IPS DF 6.9 (cell line): ENCODE measurements at places on chromosomes 5 and 9.

GRCh38 chr5:172399826-172400225, 54.5 kb downstream of the SH3PXD2B start:
- H3K36me3 ChIP-seq: peaks cover 3% of the 10 kb centered on the region; the same call in 1 of the 2 replicates
- no peak for DNase-seq
- H3K4me1 ChIP-seq: peaks cover 5% of the 10 kb centered on the region
- no peak overlapping the region for H3K4me3 ChIP-seq
- no peak overlapping the region for H3K27ac ChIP-seq

GRCh38 chr5:73763300-73764032, 137.5 kb downstream of the ARHGEF28 start:
- H3K4me1 ChIP-seq: no peaks in the 10 kb centered on the region
- no peaks in the 10 kb centered on the region; the same call in 1 of the 2 replicates for H3K27me3 ChIP-seq
- no peak overlapping the region for H3K27ac ChIP-seq
- no peak for DNase-seq
- H3K36me3 ChIP-seq: no peaks in the 10 kb centered on the region
- H3K4me3 ChIP-seq: no peak overlapping the region

DNA sequence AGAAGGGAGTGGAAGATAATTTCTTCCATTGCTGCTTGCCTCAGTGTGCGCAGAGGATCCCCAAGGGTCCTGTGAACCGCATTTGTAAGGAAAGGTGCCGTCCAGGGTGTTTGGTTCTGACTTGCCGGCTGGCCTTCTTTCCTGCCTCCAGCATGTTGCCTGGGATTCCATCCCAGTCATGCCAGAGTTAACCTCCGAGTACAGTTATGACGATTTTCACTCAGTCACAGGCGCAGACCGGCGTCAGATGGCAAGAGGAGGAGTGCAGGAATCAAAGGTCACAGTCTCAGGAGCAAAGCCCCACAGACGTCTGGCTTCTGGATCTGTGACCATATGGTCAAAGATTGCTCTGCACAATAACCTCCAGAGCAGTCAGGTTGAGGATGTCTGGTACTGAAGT, 5.9 kb upstream of the GADD45G start:
- H3K4me3 ChIP-seq: no peak overlapping the region
- no peaks in the 10 kb centered on the region for H3K4me1 ChIP-seq
- H3K36me3 ChIP-seq: no peaks in the 10 kb centered on the region
- no peaks in the 10 kb centered on the region for H3K27me3 ChIP-seq
- no peak overlapping the region for H3K27ac ChIP-seq
- no peak for DNase-seq

- H3K36me3 ChIP-seq: no peaks in the 10 kb centered on the region
- no peaks in the 10 kb centered on the region for H3K27me3 ChIP-seq
- no peak overlapping the region for H3K27ac ChIP-seq
- no peaks in the 10 kb centered on the region for H3K4me1 ChIP-seq
- no peak for DNase-seq
- no peak overlapping the region for H3K4me3 ChIP-seq
Measured at GRCh38 chr9:72675586-72675985, 154.2 kb downstream of the TMC1 start.

- DNase-seq: no peak
- no peaks in the 10 kb centered on the region for H3K4me1 ChIP-seq
- no peak overlapping the region for H3K4me3 ChIP-seq
- H3K27me3 ChIP-seq: no peaks in the 10 kb centered on the region
Measured at GRCh38 chr5:131536211-131536826, 98.7 kb downstream of the RAPGEF6 start.

- no peak for DNase-seq
- H3K4me1 ChIP-seq: no peaks in the 10 kb centered on the region
- H3K27ac ChIP-seq: no peak overlapping the region
- no peaks in the 10 kb centered on the region for H3K36me3 ChIP-seq
- no peak overlapping the region for H3K4me3 ChIP-seq
Measured at GRCh38 chr5:76180814-76181805, 97.9 kb downstream of the SV2C start.

DNA sequence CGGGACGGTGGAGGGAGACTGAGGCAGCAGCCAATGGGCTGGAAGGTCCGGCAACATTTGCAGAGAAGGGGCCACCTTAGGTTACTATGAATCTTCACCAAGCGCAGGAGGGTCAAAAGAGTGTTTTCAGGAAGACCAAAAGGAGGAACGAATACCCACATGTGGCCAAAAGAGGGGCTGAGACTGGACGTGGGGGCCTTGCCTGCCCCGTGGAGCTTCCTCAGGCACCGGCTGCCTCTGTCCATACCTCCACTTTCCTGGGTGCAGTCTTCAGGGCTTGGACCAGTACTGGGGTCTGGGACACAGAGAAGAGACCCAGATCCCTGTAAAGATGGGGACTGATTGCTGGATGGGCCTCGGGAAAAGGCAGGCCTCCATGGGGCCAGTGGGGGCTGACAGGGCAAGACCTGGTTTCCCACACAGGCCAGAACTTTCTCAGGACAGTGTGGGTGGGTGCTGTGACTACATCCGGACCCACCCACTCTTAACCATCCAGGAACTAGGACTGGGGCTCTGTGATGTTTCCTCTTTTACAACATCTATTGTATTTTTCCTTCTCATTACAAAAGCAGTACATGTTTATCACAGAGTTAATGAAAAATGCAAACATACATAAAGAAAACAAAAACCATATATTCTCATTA, 294.7 kb downstream of the ZSWIM6 start:
- H3K36me3 ChIP-seq: no peaks in the 10 kb centered on the region
- no peak for DNase-seq
- H3K27me3 ChIP-seq: no peaks in the 10 kb centered on the region
- no peak overlapping the region; the same call in 1 of the 2 replicates for H3K4me3 ChIP-seq

- H3K4me3 ChIP-seq: no peak overlapping the region
- no peak overlapping the region for H3K27ac ChIP-seq
- no peaks in the 10 kb centered on the region for H3K4me1 ChIP-seq
Measured at GRCh38 chr9:91275655-91276054, 86.1 kb downstream of the AUH start.

GRCh38 chr5:94024101-94024500, 282.7 kb upstream of the POU5F2 start:
- H3K27ac ChIP-seq: no peak overlapping the region
- no peak for DNase-seq
- no peaks in the 10 kb centered on the region for H3K4me1 ChIP-seq
- no peaks in the 10 kb centered on the region for H3K27me3 ChIP-seq
- no peaks in the 10 kb centered on the region for H3K36me3 ChIP-seq
- H3K4me3 ChIP-seq: no peak overlapping the region

- DNase-seq: no peak
- H3K36me3 ChIP-seq: no peaks in the 10 kb centered on the region
- H3K4me1 ChIP-seq: no peaks in the 10 kb centered on the region
- no peak overlapping the region for H3K27ac ChIP-seq
- H3K27me3 ChIP-seq: no peaks in the 10 kb centered on the region; the same call in 1 of the 2 replicates
Measured at GRCh38 chr5:114360357-114360756, 1.5 kb upstream of the KCNN2 start.

DNA sequence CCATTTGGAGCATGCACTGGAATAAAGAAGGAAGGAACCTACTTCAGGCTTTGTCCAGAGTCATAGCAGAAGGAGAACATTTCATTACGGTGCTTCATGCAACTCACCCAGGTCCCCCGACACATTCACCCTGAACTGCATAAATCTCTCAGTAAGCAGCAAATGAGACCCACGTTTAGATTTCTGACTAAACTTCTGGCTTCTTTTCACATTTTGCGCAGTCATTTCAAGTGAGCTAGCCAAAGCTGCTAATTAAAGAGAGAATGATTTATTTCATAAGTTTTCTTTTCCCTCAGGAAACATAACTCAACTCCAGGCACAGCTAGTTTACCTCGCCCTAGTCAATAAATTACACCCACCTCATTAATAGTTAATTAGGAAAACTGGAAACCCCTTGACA, 88.6 kb upstream of the GAS1 start:
- no peaks in the 10 kb centered on the region for H3K36me3 ChIP-seq
- DNase-seq: no peak
- H3K4me1 ChIP-seq: no peaks in the 10 kb centered on the region
- no peak overlapping the region for H3K4me3 ChIP-seq
- no peaks in the 10 kb centered on the region for H3K27me3 ChIP-seq

- no peak for DNase-seq
- no peak overlapping the region for H3K4me3 ChIP-seq
- no peak overlapping the region for H3K27ac ChIP-seq
- peaks cover 2% of the 10 kb centered on the region; the same call in 1 of the 2 replicates for H3K4me1 ChIP-seq
Measured at GRCh38 chr9:126939821-126940221, 25.2 kb downstream of the RALGPS1 start.

DNA sequence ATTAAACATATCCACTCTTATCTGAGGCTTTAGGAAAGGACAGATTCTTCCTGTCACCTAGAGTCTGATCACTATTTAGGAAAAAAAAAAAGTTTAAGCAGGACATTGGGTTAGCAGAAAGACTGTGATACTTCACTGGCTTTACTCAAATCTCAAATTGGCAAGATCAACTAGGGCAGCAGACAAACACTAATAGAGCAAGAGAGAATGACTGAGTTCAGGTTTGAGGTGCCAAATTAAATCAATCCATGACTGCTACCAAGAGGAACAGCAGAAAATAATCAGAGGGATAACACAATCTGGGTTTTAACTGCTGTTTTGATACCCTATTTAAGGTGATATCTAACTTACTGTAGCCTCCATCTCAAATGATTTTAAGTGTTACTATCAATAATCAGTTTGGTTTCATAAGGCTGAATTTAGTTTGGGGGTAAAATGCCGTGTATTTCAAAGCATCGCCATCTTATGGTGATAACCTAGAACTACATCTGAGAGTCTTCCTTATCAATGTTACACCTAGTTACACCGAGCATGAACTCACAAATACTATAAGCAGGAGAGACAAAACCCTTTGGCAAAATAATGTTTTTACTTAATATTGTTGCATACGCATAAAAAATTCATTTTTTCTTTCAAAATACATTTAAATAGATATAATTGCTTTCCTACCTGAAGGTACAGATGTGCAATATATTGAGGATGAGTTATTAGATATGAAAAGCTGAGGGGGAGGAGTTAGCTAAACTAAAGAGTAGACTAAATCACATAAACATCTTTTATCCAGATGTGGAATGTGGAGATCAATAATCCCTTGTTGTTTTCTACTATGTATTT, 286.4 kb upstream of the CDH12 start:
- H3K4me1 ChIP-seq: no peaks in the 10 kb centered on the region
- no peaks in the 10 kb centered on the region for H3K36me3 ChIP-seq
- H3K27me3 ChIP-seq: no peaks in the 10 kb centered on the region
- no peak overlapping the region for H3K4me3 ChIP-seq

GRCh38 chr9:137042751-137043727, 2.9 kb downstream of the NPDC1 start:
- no peak overlapping the region for H3K4me3 ChIP-seq
- H3K27me3 ChIP-seq: peaks cover 5% of the 10 kb centered on the region; the same call in 1 of the 2 replicates
- H3K27ac ChIP-seq: no peak overlapping the region
- no peaks in the 10 kb centered on the region; the same call in 1 of the 2 replicates for H3K36me3 ChIP-seq
- DNase-seq: no peak
- H3K4me1 ChIP-seq: 0 out of 2 replicates have a peak, but pooled peaks cover 2% of the 10 kb centered on the region

DNA sequence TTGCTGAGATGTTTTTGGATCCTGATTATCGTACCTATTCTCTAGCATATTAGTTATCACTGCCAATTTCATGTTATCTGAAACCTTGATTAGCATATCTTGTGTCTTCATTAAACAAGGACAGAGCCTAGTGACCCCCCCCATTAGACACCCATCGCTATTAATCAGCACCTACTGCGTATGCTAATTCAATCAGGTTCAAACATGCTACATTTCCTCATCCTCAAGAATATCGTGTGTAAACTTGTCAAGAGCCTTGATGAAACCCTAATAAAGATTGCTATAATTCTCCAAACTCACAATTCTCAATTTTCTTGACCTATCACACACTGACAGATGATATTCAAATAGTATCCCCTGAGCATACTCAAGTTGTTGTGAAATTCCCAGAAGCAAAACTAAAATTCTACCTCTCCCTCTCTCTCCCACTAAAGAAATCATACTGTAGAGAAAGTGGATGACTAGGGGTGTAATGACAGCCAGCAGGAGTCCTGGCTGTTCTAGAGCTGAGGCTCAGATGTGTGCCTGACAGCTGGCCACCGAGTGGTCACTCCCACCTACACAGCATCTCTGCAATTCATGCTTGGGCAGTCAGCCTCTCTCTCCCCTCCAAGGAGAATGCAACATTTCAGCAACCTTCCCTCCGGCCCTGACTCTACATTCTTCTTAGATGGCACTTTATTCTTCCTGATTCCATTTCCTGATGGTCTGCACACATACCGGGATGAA, 9.2 kb upstream of the ZNF354A start:
- H3K27ac ChIP-seq: no peak overlapping the region
- no peak overlapping the region for H3K4me3 ChIP-seq
- H3K27me3 ChIP-seq: no peaks in the 10 kb centered on the region
- no peak for DNase-seq

- H3K4me3 ChIP-seq: no peak overlapping the region
- DNase-seq: no peak
- no peak overlapping the region for H3K27ac ChIP-seq
- H3K4me1 ChIP-seq: no peaks in the 10 kb centered on the region
- no peaks in the 10 kb centered on the region for H3K27me3 ChIP-seq
Measured at GRCh38 chr5:40775085-40775845, 19.5 kb upstream of the TTC33 start.

GRCh38 chr9:127004946-127005769, 90.6 kb downstream of the RALGPS1 start:
- no peak overlapping the region for H3K4me3 ChIP-seq
- no peak overlapping the region for H3K27ac ChIP-seq
- no peak for DNase-seq
- H3K27me3 ChIP-seq: no peaks in the 10 kb centered on the region

DNA sequence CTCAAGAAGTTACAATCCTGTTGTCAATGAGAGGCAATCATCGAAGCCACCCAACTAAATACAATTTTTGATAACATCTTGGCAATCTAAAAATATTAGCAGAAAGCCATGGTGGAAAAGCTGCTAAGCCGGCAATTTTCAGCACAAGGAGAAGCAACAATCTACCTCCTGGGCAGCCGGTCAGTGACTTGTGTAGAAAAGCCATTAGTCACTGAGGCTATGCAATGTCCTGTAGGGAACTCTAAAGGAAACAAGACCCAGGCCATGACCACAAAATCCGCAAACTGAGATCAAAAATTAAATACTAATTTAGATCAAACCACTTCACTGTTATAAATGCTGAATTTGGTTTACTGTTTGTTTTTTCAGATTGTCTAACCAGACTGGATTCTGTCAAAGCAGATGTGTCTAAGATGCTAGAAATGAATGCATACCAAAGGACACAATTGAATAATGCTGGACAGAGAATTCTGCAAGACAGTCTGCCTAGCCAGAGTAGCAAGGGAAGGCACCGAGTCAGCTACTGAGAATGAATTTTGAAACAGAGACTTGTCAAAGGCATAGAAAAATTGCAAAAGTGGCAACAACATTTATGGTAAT, 384.8 kb downstream of the PRELID2 start:
- DNase-seq: no peak
- no peaks in the 10 kb centered on the region for H3K4me1 ChIP-seq
- no peaks in the 10 kb centered on the region for H3K36me3 ChIP-seq
- no peak overlapping the region for H3K4me3 ChIP-seq
